ENCODE measurements at places on chromosomes 12 and 14. TPM values are rescaled to one million over a fixed set of nuclear protein-coding genes. Genes with fewer than 3 reads are reported as not detected.

- no peak for DNase-seq
These were observed 1322.3 kb upstream of the SEL1L start for GRCh38 chr14:82855912-82856391.

GRCh38 chr12:48032597-48032996 lies 28.3 kb upstream of the COL2A1 start:
- DNase-seq = no peak

GRCh38 chr12:78208092-78208491 lies 377.4 kb downstream of the NAV3 start:
- DNase-seq = no peak

DNA sequence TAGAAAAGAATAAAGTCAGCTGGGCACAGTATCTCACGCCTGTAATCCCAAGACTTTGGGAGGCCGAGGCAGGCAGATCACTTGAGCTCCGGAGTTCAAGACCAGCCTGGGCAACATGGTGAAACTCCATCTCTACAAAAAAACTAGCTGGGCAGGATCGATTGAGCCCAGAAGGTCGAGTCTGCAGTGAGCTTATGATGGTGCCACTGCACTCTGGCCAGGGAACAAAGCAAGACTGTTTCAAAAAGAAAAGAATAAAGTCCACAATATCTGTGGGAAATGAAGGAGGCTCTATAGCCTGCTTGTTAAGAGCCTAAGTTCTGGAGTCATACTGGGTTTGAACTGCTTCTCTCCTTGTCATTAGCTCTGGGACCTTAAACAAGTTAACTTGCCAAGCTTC lies 7.9 kb downstream of the MAPK1IP1L start:
- no peak for DNase-seq

- DNase-seq = no peak
These were observed 210.1 kb upstream of the EEA1 start for GRCh38 chr12:93139028-93139665.

DNA sequence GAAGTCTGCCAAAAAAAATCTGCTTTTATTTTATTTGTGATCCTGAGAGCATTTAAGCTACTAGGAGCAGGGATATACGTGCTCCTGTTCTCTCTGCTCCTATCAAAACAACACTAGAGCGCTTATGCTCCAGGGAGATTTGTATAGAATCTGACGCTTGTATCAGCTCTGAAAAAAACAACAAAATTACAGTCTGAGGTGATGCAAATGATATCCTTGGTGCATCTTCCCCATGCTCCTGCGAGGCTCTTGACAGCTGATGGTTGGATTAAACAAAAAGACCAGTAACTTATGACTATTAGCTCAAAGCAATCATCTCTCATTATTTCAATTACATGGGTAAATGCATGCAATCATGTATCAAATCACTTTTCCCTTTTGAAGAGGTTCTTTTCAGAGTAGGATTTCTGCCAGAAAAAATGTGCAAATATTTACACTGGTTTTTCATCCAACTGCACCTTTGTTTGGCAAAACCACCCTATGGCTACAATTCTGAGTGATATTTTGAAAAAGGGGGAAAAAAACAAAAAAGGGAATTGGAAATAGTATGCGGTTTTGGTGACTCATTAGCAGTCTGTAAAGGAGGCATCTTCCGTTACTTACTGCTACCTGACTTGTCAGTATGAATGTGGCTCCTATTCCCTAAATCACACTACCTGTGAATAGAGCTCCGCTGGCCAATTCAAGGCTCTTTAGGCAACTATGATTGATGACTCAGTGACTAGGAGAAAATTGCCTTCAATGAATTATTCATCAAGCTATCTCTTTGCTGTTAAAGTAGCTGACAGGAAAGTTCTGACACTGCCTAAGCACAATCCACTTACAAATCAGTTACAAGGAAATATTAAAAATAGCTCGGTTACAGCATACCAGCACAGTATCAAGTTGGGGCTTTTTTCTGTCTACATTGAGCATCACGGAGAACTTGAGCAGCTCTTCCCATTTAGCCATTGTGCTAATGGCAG lies 450.0 kb downstream of the FOXG1 start:
- DNase-seq = no peak

- no peak for DNase-seq
These were observed 3.4 kb downstream of the ACTN1 start for GRCh38 chr14:68975667-68976066.

DNA sequence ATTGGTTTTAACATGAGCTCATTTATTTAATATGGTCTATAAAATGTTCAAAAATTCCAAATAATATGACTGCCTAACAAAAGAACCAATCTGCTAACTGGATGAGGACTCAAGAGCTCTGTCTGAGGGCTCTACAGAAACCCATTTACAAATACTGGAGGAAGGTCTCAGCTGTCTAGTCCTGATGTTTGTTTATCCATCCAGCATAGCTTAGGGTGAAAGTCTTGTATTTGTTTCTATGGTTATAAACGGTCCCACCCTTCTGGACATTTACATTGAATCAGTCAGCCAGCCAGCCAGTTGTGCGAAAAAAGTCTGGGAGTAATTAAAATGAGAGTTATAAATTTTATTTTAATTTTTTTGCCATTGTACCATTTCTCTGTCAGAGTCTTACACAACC lies 220.7 kb downstream of the BMP4 start:
- DNase-seq = no peak

GRCh38 chr14:93778453-93778852 lies 9.8 kb downstream of the PRIMA1 start:
- DNase-seq = no peak

DNA sequence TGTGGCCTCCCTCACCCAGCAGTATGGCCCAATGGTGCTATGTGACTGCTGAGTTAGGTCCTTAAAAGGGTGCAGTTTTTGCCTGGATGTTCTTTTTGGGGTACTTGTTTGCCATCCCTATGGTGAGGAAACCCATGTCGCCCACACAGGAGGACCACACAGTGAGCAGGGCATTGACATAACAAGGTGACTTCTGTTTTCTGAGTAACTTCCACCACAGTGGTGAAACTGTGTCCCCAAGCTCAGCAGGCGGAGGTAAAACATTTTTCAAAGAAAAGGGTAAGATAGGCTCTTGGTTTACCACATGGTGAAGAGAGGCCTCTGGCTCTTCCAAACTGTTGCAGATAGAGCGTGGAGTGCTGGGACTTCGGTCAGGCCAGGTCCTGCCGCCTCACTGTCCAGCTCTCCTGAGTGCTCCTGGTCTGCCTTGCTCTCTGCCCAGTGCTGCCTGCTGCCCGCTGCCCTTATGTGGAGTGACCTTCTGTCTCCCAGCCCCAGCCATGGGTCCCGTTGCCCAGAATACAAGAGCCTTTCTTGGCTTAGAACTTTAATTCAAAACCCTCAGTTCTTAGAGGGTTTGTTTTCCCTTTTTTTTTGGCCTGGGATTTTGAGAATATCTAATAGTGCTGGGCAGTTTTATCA lies 54.0 kb downstream of the TRAF3 start:
- no peak for DNase-seq

DNA sequence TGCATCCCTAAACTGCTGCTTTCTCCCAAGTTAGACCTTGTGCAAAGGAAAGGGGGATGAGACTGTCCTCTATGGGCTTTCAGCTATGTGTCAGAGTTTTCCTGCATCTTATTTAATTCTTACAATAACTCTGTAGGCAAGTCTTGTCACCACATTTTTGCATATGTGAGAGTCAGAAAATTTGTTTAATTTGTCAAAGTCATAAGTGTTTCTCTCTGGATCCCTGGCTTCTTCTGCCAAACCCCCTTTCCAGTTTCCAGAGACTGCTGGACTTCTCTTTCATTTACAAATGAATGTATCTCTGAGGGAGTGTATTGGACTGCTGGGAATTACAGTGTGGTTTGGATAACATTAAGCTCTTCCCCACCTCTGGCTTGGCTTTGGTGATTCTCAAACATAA lies 877.6 kb upstream of the SEL1L start:
- no peak for DNase-seq

Gene PTCSC3
- not detected for total RNA-seq

Gene ERP27
- total RNA-seq = 1.2 TPM
